GM13977 (cell line): ENCODE measurements at places on chromosomes 6 and 20.

DNA sequence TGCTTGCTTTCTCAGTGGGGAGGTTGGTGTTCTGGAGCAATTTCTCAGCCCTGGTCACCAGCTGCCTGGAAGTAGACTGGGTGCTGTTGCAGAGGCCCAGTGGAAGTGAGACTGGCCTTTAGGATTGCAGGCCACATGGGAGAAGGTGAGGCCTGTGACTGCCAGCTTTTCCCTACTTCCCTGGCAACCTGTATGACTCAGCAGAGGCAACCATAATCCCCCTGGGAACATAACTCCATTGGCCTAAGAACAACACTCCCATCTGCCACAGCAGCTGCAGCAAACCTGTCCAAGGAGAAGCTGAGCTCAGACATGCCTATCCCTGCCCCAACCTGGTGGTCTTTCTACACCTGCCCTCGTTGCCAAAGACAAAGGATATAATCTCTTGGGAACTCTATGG lies 473.5 kb upstream of the SPTLC3 start:
- no peak for DNase-seq

GRCh38 chr6:108841377-108841855 lies 6.8 kb upstream of the ARMC2 start:
- no peak for DNase-seq

- DNase-seq: no peak
These were observed 83.8 kb upstream of the SUPT3H start for GRCh38 chr6:45461486-45461885.

GRCh38 chr20:605237-605636 lies 4.9 kb downstream of the TCF15 start:
- no peak for DNase-seq

DNA sequence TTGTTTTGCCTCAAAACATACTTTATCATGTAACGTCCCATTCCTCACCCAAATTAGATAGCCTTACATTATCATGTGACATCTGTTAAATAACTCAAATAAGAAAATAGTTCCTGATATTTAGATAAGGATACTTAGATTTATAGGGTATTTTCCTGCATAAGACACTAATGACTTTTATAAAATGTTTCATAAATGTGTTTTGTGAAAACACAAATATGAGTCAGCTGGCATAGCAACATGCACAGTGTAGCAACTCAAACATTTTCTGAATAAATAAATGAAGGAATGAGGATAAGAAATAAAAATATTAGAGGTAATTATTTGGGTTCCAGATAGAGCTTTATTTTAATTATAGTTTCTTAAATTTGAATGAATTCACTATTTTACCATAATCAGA lies 460.4 kb upstream of the PLCB4 start:
- DNase-seq: no peak

- no peak for DNase-seq
These were observed 17.1 kb upstream of the DHX35 start for GRCh38 chr20:38945012-38945411.

DNA sequence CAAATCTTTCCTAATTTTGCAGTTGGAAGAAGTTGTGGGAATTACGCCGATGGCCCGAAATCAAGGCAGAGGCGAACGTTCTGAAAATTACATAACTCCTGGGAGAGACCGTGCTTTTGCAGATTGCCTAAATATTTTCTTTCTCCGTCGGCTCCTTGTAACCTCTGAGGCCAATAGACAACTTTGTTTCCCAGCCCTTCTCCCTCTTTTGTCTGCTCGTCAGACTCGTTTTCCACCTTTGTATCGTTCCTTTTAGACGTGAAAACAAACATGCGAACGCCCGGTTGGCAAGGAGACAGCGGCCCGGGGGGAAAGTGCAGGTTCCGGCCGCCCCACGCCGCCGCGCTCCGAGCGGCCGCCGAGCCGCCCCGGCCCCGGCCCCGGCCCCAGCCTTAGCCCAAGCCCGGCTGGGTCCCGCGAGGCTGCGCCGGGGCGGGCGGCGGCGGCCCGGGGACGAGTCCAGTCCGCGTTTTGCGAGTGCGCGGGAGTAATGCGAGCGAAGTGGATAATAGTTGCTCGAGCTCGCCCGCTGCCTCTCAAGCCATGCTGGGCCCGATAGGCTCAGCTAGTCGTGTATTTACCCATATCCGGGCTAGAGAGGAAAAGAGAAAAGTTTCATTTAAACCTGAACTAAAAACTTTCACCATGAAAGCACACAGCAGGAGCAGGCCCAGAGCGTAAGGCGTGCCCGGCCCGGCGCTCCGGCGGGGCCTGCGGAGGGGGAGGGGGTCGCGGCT lies at the start of gene ARID1B:
Gene ARID1B, plus strand, starts transcription at position 539 of the 737 bp plus-strand sequence. CDS start 303 bp downstream, outside the sequence.
- DNase-seq: peak; percentile 88

DNA sequence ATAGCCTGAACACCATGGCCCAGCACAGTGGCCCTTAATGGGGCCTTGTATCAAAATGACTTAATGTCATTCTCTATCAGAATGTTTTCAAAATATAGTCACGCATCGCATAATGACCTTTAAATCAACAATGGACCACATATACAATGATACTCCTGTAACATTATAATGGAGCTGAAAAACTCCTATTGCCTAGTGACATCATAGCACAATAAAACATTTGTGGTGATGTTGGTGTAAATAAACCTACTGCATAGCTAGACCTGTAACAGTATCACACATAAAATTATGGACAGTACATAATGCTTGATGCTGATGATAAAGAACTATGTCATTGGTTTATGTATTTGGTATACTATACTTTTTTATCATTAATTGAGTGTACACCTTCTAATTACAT lies 9.3 kb downstream of the ELOVL5 start:
- DNase-seq: no peak

GRCh38 chr6:123089226-123089625 lies 93.2 kb downstream of the CLVS2 start:
- no peak for DNase-seq

- DNase-seq: no peak
These were observed 142.1 kb downstream of the SMOC2 start for GRCh38 chr6:168583126-168583525.

GRCh38 chr6:46136831-46137230 lies 7.0 kb downstream of the ENPP4 start:
- DNase-seq: no peak

DNA sequence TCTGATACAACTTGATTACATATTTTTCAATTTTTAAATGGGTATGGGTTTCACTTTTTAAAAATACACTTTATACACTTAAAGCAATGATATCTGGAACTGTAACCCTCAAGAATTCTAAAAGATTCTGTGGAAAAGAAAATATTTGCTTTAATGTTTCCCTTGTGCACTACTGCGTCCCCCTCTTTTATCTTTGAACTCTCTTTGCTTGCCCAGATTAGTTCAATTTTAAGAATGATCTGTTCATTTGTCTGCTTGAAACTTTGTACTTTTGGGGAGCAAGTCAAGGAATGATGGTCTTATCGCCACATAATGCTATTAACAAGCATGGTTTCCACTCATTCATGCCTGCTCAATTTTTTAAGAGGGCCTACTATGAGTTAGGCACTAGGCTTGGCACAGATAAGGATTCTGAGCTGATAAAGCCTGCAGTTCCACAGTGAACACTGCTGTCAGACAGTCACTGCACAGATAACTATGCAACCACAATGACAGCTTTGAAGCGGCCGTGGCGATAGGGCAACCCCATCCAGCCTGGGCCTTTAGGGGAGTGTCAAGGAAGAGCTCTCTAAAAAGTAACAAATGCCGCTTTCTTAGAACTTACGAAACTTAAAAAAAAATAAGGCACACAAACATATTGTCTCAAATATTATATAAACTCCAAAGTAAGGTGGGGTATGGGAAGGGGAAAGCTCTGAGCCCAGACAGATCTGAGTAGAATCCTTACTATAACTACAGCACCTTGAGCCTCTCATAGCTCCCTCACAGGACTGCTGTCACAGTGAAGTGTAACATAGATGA lies 29.7 kb downstream of the FYN start:
- no peak for DNase-seq

DNA sequence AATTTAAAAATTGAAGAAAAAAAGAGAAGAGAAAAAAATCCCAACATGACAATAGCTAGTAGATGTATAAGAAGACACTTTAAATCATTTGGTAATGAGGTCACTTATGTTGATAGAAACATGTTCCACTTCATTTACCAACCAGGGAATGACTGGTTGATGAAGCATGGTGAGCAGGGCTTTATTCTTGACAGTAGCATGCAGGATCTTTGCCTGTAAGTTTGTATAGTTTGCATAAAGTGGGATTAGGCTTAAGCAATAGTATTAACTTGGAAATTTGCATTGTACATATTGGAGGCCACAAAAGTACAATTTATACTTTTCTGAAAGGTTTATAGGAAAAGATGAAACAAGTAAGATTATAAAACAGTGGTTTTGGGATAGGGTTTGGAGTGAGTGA lies 67.0 kb downstream of the NOX3 start:
- DNase-seq: no peak

- DNase-seq: no peak
These were observed 100.8 kb downstream of the BFSP1 start for GRCh38 chr20:17430125-17430950.

GRCh38 chr6:10643201-10643651 lies 51.2 kb downstream of the C6orf52 start:
- no peak for DNase-seq

GRCh38 chr6:154484942-154485341 lies 25.5 kb downstream of the CNKSR3 start:
- DNase-seq: no peak

- DNase-seq: no peak
These were observed 33.4 kb upstream of the GCNT2 start for GRCh38 chr6:10487668-10488327.

DNA sequence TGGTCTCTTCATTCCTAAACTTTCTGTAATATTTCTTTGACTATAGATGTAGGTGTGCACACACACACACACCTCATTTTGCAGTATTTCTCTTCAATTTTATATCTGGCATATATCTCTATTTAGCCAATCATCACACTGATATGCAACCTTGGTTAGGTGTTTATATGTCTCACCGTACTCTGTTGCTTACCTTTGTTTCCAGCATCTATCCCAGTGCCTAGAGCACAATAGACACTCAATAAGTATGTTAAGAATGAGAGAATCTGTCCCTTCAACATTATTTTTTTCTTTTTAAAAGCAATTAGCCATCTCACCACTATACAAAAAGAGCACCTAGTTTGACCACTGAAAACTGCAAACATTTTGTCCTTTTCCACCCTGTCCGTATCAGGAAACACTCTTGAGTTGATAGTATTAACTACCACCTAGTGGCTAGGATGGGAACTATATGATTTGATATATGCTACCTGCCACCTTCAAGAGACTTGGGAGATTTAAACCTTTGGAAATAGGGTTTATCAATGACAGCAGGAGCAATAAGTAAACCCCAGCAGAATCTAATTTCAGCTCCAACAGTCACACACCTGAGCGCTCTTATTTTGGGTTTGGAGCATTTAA lies 48.7 kb upstream of the RSPO3 start:
- peak; percentile 9 for DNase-seq

DNA sequence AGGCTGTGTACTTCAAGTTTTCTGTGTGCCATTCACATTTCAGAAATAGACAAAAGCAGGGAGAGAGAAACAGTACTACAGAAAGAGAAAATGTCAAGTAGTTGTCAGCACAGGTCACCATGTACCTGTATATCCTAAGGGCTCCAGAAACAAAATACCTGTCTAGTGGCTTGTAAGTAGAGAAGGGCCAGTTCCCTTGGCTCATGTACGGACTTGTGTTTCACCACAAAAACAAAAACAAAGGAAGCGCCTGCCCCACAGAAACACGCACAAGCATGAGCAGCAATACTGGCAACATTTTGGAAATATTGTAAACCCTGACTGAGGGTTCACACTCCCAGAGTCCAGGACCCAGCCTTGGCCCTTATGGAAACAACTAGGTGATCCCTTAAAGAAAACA lies 44.3 kb downstream of the CNKSR3 start:
- no peak for DNase-seq

- no peak for DNase-seq
These were observed 43.9 kb downstream of the OR2B2 start for GRCh38 chr6:27868311-27868710.

- DNase-seq: no peak
These were observed 60.9 kb upstream of the CD93 start for GRCh38 chr20:23146857-23147637.

GRCh38 chr6:159467473-159468041 lies 225.5 kb downstream of the SOD2 start:
- peak; percentile 72 for DNase-seq

GRCh38 chr6:33189164-33189563 lies 3.1 kb downstream of the COL11A2 start:
- no peak for DNase-seq
